SJSA1 (cell line): ENCODE measurements at places on chromosomes 16 and 17.

GRCh38 chr16:24700549-24701392 lies 28.7 kb upstream of the TNRC6A start:
- DNase-seq = peak; percentile 97

GRCh38 chr17:17220529-17220928 lies 14.4 kb upstream of the PLD6 start:
- DNase-seq = no peak

DNA sequence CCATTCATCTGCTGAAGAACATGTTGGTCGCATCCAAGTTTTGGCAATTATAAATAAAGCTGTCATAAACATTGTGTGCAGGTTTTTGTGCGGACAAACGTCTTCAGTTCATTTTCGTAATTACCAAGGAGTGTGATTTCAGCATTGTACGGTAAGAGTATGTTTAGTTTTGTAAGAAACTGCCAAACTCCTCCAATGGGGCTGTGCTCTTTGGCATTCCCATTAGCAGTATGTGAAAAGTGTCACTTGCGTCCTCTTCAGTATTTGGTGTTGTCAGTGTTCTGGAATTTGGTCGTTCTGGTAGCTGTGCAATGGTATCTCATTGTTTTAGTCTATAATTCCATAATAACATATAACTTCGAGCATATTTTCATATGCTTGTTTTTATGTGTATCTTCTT lies 120.9 kb downstream of the BCAS3 start:
- DNase-seq = no peak

- no peak for DNase-seq
These were observed 2.9 kb upstream of the MYO1C start for GRCh38 chr17:1495265-1495989.

GRCh38 chr17:20908313-20909267 lies 134.2 kb downstream of the USP22 start:
- DNase-seq = peak; percentile 82

DNA sequence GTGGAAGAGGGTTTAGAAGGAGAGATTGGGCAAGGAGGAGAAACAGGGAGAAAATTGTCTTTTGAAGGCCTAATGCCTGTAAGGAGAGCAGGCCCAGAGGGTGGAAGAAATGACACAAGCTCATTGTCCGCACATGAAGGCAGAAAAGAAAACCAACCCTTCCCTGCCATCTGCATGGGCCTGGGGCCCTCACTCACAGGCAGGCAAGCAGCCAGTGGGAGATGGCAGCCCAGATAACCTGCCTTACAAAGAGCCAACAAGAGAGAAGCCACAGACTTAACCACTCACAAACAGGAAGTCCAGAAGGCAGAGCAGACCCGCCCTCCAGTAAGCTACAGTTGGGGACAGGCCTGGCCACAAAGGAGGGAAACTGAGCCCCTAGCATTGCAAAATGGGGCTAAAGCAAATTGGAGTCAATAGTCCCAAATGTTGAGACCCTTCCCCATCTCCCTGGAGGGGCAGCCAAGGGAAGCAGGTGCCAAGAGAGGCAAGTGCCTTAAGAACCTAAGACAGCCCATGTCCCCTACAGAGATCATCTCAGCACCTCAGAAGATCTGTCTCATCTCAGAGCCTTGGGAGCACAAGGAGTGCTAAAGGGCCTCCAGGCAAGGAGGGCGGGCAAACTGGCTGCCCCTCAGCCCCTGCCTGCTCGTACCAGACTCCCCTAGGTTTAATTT lies 7.3 kb upstream of the TSPOAP1 start:
- no peak for DNase-seq

- DNase-seq = no peak
These were observed 10.3 kb upstream of the RMI2 start for GRCh38 chr16:11334831-11335404.

DNA sequence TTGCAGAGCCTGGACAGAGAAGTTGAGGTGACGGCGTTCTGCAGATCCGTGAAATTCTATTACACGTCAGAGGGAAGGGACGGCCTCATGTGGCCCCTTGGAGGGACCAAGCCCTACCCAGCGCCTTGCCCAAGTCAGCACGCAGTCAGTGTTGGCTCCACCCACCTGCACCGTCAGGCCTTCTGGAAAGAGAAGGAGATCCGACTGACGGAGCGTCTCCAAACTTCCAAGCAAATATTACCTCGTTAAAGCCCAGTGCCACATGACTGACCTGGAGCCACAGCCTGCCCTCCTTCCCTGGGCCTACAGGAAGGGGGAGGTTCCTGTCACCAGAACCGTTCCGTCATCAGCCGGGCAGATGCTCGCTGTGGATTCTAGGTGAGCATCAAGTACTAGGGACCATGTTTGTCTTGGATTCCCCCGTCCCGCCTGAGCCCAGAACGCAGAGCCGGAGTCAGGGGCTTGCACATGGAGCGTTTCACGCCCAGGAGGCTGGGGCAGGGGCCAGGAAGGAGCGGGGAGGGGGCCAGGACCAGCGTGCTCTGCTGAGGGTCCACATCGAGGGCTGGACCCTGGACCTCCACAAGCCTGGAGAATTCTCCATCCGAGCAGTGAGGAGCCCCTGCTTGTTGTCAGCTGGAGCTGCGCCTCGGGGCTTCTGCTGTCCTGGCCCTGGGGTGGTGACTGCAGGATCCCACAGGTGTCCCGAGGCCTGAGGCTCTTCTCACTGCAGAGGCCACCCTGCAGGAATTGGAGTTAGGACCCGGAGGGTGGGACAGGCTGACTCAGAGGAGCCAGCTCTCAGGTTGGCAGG lies 22.6 kb upstream of the METRNL start:
- peak; percentile 47 for DNase-seq

DNA sequence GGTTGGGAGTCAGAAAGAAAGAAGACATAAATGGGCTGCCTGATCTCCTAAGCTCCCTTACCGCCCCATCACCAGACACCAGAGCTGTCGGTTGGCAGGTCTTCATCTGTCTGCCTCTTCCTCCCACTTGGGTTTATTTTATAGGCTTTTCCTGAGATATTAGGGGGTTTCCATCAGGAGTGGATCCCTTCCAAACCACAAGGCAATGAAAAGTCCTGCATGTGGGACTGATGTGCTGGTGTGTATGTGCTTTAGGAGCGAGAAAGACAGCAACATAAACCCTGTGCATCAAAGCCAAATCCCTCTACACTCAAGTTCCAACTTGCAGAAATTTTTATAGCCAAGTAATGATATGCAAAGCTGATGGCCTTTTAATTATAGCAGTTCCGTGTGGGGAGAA lies 389.5 kb downstream of the SLC39A11 start:
- no peak for DNase-seq

GRCh38 chr16:12188061-12188934 lies 211.8 kb downstream of the SNX29 start:
- no peak for DNase-seq

DNA sequence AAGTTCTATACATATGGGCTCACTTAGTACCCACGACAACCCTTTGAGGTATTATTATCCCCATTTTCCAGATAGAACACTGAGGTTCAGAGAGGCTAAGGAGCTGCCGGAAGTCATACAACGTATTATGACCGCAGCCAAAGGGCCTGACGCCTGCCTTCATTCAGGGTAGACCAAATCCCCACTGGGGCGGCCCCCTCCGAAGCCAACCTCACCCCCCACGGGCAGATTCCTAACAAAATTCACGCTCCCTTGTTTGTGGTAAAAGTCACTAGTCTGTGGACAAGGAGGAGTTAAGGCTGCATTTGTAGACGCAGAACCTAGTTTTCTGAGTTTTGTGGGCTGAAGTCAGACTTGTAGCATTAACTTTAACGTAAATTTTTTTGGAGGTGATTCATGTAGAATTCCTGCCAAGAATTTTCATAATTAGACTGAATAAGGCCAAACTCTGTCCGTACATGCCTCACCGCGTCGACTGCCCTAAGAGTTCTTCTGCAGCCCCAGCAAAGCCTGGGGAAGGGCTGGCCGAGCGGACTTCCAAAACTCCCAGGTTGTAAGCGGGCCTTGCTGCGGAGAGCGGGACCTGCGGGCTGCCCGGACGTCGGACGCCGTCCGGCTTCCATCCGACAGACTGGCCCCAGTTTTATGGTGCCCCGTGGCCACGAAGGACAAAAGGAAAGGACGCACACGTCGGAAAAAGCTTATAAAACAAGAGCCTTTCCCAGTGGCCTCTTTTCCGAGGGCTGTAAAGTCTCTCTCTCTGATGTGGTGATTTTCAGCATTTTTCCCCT lies 75.7 kb downstream of the NXN start:
- DNase-seq = peak; percentile 54

DNA sequence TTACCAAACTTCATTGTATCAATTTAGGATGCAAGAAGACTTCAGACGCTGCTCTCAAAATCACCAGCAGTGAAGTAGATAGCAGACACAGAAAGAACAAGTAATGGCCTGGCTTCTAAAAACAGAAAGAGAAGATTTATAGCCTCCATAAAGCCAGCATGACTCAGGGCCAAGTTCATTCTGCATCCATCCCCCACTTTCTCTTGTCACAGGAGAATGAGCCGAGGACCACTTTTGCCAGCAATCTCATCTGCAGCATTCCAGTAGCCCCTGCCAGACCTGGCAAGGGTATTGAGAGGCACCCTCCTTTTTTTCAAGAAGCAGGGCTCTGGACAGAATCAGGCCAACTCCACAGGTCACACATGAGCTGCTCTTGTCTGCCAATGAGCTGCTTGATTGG lies 355.4 kb upstream of the SOX9 start:
- DNase-seq = no peak

DNA sequence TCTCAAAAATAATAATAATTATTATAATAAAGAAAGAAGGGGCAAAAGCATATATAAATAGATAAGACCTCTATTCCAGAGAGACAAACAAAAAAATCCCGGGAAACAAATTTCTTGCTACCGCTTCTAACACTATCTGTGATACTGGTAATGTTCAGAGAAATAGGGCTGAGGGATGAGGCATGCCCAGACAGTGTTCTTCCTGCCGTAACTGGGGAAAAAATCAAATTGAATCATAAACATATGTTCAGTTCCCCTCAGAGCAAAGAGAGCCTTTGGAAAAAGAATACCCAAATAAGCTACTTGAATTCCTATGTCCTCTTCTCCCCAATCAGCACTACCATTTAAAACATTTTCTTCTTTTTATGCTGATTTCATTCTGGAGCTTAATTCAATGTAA lies 688.0 kb downstream of the KCNJ2 start:
- no peak for DNase-seq

DNA sequence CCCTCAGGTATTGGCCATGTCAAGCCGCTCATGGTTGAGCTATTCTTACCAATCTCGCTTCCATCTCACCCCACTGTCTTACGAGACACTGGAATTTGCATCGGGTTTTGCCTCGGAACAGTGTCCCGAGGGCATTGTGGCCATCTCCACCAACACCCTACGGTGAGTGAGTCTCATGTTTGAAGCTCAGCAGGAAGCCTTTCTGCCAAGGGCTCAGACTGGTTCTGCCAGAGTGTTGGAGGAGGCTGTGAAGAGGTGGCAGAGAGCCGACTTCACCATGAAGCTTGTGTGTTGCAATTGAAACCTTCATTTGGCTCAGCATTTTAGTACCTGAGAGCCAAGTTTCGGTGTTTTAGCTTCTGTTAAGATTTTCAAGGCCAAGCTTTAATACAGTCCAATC lies 38.0 kb downstream of the SF3B3 start:
- DNase-seq = no peak

GRCh38 chr17:75396796-75397195 lies 8.7 kb downstream of the GRB2 start:
- no peak for DNase-seq

GRCh38 chr17:17358060-17358751 lies 55.0 kb downstream of the NT5M start:
- no peak for DNase-seq

DNA sequence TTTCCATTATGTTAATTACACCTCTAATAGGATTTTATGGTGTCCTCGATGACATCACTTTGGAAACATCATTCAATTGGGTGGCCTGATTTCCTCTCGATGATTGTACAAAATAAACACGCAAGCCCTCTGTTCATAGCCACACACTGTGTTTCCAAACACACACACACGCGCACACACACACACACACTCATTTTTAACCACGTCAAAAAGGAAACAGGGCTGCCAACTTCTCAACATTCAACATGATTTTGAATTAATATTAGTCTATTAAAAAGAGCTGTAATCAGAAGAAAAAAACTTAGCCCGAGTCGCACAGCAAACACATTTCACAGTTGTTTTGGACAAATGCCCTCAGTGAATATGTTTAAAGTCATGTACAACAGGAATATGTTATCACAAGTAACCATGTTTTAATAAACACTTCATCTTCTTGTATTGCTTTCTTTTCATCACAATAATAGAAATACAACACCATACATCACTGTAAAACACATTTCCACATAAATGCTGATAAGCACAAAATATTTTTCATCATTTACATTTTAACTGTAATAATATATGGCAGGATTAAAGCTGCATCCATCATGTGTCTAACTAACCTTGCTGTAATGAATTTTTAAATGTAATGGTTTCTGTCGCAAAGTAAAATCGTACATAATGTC lies 219.1 kb upstream of the IRX3 start:
- peak; percentile 68 for DNase-seq

- DNase-seq = no peak
These were observed 21.7 kb upstream of the SP6 start for GRCh38 chr17:47872651-47873161.

- DNase-seq = no peak
These were observed 4.3 kb downstream of the LMF1 start for GRCh38 chr16:966505-966904.

DNA sequence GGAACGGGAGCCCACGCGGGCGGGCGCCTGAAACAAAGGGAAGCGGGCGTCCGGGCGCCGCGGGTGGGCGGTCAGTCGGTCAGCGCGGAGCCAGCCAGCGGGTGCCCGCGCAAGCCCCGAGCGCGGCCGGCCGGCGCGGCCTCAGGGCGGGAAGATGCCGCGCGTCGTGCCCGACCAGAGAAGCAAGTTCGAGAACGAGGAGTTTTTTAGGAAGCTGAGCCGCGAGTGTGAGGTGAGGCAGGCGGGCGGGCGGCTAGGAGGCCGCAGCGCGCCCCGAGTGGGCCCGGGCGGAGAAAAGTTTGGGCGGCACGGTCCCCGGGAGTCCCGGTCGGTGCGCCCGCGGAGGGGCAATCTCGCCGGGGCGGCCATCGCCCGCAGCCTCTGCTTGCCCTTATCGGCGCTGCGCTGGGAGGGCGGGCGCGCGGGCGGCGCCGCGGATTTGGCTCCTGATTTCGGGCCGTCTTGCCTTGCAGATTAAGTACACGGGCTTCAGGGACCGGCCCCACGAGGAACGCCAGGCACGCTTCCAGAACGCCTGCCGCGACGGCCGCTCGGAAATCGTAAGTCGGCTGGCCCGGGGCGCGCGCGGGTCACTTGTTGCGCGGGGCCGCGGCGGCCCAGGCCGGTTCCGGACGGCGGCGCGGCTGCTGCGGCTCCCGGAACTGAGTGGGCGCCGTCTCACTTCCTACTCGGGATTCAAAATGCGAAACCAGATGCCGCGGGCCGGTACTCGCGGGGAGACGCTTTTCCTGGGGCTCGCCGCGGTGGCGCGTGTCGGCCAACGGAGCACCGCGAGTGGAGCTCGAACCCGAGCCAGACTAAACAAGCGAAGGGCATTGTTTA lies 526 bp downstream of the CBFB start:
- DNase-seq = peak; percentile 76

- no peak for DNase-seq
These were observed 93.4 kb upstream of the CBX4 start for GRCh38 chr17:79932451-79933306.
